ENCODE measurements at places on chromosomes 2 and 18.

DNA sequence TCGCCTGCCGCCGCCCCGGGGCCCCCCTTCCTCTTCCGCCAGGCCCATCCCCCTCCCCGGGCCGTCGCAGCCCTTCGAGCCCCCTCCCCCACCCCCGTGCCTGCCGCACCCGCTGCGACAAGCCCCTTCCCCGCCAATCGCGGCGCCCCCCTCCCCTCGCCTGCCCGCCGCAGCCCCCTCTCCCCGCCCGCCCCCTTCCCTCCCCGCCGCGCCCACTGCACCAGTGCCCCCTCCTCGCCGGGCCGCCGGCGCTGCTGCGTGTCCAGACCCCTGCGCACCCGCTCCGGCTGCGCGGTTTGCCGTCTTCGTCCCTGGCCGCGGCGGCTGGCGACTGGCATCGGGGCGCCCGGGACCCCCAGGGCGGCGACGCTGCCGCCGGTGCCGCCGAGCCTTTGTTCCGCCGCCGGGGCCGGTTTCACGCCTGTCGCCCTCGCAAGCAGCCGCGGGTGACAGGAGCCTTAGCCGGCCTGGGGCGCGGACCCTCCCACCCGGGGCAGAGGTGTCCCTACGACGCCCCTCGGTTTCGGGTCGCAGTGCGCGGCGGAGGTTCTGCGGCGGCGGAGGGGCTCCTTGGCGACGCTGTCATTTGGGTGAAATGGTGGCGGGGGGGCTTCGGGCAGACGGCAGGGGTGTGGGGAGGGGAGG is 18.1 kb downstream of the GPC1 start:
- no peak for DNase-seq

DNA sequence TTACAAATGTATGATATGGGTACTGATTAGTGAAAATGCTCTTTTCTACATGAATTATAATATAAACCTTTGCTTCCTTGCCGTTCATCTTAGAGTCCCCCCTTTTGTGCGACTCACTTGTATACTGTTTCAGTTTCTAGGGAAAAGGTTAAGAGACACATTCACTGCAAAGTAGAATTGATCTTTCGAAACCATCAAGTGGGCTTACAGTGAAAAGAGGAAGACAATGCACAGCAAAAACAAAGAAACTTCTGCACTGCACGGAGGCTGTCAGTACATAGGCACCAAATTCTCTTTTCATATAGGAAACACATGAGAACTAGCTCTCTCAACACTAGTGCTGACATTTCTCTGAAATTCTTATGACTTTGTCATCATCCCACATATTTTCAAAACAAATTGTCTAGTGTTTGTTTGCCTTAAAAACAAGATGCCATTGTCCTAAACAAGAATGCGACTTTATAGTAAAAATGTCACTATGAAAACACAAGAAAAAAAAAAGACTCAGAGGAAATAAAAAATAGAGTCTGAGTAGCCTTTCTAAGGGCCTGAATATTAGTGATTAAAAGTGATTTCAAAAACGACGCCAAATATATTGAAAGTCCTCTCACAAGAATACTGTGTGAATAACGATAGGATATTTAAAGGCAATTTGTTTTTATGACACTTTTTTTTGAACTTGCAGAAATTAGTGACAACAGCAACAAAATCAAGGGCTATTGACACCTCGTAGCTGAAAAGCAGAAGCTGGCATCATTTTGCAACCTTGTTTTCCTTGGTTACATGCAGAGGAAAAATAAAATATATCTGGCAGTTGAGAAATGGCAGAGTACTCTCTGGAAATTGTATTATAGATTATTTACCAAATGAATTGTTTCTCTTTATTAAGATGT is 827.0 kb downstream of the BCL11A start:
- DNase-seq: no peak

- no peak for DNase-seq
Measured at GRCh38 chr2:28389399-28390240, 3.0 kb upstream of the FOSL2 start.

- DNase-seq: no peak
Measured at GRCh38 chr18:29653671-29654215, 1388.8 kb downstream of the DSC3 start.

- peak; percentile 18 for DNase-seq
Measured at GRCh38 chr2:72780477-72780876, 45.4 kb downstream of the EXOC6B start.

- DNase-seq: no peak
Measured at GRCh38 chr2:120442923-120443571, 97.1 kb downstream of the INHBB start.

DNA sequence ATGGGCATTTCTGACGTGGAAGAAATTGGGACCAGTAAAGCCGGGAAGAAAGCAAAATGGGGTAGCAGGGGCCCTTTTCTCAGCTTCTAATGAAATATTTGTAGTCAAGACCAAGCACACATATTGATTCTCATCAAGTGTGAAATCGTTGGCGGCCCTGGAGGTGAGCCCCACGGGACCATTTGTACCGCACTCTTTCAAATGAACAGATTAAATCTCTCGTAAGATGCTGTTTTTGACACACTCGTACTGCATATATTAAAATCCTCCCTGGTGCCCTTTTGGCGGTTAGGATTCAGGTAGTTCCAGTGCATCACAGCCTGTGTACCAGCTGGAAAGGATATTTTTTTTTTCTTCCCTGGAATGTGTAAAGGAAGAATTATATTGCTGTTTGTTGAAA is 9.9 kb upstream of the MYL1 start:
- no peak for DNase-seq

- DNase-seq: no peak
Measured at GRCh38 chr2:30201990-30202389, 29.3 kb upstream of the LBH start.

- no peak for DNase-seq
Measured at GRCh38 chr2:227719641-227720040, 1.8 kb upstream of the SLC19A3 start.

- no peak for DNase-seq
Measured at GRCh38 chr2:136122661-136123060, 4.7 kb upstream of the CXCR4 start.

- no peak for DNase-seq
Measured at GRCh38 chr18:59352250-59352855, 6.7 kb downstream of the LMAN1 start.

- DNase-seq: no peak
Measured at GRCh38 chr2:221050020-221050795, 521.9 kb downstream of the EPHA4 start.

- DNase-seq: no peak
Measured at GRCh38 chr18:13362607-13363006, 144.0 kb downstream of the LDLRAD4 start.

DNA sequence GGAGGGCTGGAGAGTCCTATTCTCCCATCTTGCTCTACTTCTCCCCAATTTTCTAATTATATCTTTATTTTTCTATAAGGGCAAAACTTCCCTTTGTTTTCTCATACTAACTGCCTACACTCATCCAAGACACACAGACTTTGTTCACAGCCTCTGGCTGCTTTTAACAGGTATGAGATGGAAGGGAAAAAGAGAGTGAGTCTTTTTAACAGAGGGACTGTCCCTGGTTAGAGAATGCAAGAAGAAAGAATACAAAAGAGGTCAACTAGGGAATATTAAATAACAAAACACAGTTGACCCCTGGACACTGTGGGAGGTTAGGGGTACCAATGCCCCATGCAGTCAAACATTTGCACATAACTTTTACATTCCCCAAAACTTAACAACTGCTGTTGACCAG is 41.8 kb downstream of the SP100 start:
- no peak for DNase-seq

DNA sequence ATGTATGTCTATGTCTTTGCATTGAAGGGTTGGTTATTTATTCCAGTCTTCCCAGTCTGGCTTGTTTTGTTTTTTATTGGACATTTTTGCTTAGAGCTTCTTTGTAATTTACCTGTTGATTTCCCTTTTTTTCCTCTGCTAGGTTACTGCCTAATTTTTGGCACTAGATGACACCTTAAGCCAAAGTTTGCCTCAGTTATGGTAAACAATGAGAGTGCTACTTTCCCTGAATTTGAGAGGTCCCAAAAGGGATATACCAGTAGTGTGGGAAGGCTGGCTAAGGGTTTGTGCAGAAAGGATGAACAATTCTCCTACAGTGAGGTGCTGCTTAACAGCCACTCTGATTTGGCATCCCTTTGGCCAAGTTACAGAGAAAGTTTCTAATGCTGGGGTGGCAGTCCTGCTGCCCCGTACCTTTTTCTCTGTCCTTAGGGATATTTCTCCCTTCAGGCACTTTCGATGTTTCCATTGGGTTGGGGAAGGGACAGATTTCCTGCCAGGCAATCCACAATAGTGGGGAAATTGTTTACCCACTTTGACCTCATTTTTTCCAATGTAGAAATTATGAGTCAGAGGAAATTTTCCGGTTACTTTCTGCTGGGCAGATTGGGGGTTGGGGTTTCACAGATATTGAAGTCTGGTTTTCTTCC is 354.9 kb downstream of the PTPRM start:
- peak; percentile 78 for DNase-seq

DNA sequence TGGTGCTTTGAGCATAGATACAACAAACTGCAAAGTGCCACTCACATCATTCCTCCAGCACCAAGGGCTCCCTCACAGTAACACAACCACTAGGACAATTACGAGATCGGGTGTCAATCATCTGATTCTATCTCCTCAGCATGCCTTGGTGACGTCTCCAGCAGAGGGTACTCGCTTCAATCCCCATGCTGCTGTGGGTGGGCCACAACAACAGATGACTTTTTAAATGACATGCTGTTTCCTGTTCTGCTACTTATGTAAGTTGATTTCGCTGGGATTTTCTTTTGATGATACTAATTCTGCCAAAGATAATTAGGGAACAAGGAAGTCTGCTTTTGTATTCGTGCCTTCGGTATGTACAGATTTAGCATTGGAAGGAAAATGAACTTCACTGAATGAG is 1113.0 kb downstream of the BCL11A start:
- no peak for DNase-seq

DNA sequence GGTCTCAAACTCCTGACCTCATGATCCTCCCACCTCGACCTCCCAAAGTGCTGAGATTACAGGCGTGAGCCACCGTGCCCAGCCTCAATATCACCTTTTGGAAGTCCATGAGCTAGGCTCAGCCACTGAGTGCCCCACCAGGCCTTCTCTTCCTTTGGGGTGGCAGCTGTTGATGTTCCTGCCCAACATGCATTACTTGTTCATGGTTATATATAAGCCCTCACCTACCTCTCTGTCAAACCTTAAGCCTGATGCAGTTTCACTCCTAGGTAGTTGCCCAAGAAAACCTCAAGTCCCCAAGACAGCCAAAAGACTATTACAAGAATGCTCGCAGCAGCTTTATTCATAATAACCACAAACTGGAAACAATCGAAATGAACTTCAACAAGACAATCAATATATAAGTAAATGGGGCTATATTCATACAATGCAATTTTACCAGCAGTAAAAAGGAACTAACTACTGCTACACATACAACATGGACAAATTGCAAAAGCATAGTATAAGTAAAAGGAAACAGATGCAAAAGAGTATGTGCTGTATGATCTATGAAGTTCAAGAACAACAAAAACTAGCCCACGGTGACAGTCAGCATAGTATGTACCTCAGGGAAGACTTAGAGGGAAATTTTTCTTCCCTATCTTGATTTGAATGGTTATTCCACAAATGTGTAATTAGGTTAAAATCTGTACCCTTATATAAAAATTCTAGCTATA is 59.6 kb upstream of the REL start:
- no peak for DNase-seq

- DNase-seq: no peak
Measured at GRCh38 chr18:45408218-45408617, 207.1 kb upstream of the SLC14A2 start.

DNA sequence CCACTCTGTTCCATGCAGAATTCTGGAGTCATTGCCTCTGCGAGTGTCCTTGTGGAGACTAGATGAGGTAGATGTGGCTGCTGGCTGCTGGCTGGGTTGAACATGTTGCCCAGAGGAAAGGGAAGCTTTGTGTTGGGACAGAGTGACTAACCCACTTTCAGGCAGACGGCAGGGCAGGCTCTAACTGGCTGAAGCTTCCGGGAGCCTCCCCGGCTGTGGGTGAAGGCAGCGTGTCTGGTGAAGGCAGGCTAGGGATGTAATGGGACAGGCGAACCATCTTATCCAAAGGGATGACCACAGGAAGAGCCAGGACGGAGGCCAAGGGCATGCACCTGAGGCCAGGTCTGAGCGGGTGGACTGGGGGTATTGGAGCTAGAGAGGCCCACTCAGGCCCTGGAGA is 16.0 kb downstream of the ASPRV1 start:
- DNase-seq: no peak

GRCh38 chr2:69731147-69731970 is 10.6 kb upstream of the ANXA4 start:
- DNase-seq: no peak

DNA sequence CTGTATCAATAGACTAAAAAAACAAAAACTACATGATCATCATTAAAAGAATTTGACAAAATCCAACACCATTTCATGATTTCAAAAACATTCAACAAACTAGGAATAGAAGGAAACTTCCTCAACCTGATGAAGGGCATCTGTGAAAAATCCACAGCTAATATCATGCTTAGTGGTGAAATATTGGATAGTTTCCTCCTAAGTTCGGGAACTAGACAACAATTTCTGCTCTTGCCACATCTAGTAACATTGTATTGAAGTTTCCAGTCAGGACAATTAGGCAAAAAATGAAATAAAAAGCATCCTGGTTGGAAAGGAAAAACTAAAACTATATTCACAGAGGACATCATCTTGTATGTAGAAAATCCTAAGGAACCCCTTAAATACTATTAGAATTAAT is 34.8 kb downstream of the TNS1 start:
- DNase-seq: no peak

GRCh38 chr2:133303150-133303549 is 265.1 kb downstream of the NCKAP5 start:
- DNase-seq: peak; percentile 77

DNA sequence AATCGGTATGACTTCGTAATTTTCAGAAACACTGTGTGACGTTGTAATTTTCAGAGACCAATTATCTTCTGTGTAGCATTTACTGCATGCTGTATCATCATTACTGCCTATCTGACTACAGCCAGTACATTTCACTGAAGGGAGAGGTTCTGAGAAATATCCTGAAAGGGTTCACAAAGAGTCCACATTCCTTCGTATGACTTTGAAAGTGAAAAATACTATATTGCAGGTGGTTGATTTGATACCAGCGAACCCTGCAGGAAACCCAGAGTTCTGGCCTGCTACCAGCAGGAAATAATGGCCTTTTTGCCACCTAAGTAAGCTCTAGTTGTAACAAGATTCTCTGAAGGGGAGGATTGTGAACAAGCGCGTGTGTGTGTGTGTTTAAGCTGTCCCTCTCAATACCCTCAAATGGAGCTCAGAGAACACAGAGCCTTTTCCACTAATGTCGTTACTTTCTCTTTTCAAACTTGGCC is 155.5 kb downstream of the ARHGAP28 start:
- DNase-seq: no peak

- DNase-seq: no peak
Measured at GRCh38 chr2:109304731-109305470, 175.9 kb downstream of the SH3RF3 start.

DNA sequence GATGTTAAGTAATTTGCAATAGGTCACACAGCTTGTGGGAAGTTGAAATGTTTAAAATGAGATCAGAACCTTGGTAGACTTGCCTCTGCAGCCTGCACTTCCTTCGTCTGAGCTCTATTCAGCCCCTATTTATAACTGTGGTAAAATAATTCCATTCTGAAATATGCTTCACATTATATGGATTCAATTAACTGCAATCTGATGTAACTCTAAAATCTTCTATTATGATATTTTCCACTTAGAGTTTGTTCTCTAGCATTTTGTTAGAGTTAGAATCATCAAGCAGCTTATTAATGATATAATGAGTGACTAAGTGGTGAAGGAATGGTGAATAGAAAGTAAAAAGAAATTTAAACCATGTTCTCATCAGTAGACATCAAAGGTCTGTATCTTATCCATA is 139.6 kb upstream of the ARHGAP28 start:
- DNase-seq: no peak
